ENCODE measurements at places on chromosomes 5 and 9.

- no peak for DNase-seq
These were observed 62.5 kb downstream of the NFIB start for GRCh38 chr9:14251154-14252071.

DNA sequence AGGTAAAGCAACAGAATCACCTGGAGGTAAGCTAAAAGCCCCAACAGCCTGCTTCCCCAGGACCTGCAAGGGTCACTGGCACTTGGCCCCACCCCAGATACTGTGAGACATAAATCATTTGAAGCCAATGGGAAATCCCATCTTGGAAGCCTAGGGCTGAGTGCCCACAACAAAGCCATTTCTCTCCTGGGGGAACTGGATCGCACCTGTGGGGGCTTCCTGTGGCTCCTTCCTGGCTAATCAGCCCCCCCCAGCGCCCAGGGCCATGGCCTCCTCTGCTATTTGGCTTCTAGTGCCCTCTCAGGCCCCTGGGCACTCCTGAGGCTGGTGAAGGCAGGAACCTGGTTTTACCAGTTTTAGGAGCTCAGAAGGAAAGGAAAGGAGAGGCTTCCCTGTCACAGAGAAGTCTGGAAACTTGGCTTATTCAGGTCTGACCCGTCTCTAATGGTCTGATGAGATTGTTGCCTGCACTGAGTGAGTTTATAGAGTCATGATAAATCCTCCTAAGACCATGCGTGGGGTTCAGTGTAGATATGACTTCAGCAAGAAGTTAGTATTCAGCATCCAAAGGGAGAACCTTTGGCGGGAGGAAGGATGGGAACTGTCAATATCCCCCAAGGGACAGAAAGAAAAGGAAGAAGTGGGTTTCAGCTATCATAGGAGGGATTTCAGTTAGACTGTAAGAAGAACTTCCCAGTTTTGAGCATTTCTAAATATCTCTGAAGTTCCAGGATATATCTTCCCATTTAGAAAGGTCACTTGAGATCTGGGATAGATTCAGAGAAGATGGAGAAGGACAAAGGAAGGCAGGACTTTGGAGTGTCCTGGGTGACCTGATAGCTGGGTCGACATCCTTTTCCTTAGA, 1.2 kb downstream of the KCNMB1 start:
- DNase-seq = no peak

GRCh38 chr5:180153099-180153498, 55.9 kb downstream of the RASGEF1C start:
- no peak for DNase-seq

- no peak for DNase-seq
These were observed 84.8 kb downstream of the CFAP77 start for GRCh38 chr9:132494857-132495256.

DNA sequence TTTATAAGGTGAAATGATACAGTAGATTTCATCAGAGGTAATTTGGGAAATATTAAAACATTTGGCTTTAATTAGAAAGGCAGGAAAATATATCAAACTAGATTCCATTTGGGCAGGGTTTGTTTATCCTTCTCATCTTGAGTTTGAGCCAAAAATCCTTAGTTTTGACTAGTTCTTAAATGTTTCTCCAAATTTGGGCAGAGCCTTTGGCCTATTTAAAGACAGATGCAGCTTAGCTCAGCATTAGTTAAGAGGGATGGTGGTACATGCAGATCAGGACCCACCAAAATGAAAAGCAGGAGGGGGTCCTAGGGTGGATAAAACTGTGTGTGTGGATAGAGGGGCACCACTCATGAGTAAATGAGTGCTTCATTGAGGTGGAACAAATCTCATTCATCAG, 20.3 kb upstream of the ARRDC3 start:
- DNase-seq = no peak

DNA sequence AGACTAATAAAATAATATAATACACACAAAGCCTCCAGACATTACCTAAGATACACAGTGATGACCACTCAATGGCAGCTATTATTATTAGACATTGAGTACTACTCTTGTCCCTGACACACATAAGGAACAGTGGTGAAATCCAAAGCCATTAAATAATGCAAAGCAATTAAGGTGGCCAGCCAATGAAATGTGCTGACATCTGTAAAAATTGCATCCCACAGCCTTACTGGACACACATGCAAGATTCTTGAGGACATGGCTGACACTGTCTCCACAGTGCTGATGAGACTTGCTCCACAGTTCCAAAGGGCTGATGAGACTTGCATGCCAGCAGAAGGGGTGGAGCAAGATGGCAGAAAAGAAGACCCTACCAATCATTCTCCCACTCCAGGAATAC, 447.5 kb downstream of the IRX1 start:
- no peak for DNase-seq

GRCh38 chr9:81669041-81669651, 20.2 kb downstream of the TLE1 start:
- DNase-seq = no peak

DNA sequence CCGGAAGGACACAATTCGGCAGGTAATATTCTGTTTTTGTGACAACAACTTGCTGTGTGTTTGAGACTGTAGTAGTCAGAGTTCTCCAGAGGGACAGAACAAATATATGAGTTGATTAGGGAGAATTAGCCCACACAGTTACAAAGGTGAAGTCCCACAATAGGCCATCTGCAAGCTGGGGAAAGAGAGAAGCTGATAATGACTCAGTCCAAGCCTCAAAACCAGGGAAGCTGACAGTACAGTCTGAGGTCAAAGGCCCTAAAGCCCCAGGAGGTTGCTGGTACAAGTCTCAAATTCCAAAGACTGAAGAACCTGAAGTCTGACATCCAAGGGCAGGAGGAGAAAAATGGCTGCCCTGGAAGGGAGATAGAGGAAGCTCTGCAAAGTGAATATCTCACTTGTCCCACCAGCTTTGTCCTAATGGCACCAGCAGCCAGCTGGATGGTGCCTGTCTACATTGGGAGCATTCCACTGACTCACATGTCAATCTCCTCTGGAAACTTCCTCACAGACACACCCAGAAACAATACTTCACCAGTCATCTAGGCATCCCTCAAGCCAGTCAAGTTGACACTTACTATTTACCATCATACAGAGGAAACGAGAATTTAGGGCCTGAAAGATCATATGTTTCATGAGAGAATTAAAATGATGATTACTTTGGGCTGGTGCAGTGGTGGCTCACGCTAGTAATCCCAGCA, 36.3 kb upstream of the CTXN3 start:
- DNase-seq = no peak

GRCh38 chr5:170638454-170639220, 134.8 kb downstream of the KCNIP1 start:
- DNase-seq = peak; percentile 24

DNA sequence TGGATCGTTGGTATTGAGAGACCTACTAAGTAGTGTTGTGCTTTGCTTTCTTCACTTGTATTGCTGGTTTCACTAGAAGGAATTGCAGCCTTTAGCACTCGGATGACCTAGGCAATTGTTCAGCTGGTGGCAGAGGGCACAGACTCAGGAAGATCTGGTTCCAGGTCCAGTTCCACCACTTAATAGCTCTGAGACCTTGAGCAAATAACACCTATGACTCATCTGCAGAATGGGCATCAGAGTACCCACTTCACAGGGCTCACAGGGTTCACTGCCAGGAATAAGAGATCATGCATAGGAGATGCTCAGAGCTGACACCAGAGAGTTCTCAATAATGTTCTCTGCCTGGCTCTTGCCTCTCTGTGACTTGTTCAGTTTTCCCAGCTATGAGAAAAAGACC, 133.6 kb downstream of the SIL1 start:
- DNase-seq = no peak

DNA sequence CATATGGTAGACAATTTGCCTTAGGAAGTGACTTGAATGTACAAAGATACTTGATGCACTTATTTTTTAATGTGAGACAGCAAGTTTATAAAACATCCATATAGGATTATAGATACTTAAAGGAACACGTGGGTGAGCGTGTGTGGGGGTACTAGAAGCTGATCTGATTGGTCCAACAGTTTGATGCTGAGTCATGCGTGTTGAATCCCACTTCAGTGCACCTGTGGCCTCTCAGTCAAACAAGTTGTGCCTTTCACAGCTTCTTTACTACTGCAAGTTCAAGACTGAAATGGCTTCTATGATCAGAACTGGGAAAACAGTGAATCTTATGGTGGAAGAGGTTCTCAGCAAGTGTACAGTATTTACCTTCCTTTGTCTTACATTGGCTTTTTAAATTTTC, 98.9 kb downstream of the MAP1B start:
- no peak for DNase-seq

DNA sequence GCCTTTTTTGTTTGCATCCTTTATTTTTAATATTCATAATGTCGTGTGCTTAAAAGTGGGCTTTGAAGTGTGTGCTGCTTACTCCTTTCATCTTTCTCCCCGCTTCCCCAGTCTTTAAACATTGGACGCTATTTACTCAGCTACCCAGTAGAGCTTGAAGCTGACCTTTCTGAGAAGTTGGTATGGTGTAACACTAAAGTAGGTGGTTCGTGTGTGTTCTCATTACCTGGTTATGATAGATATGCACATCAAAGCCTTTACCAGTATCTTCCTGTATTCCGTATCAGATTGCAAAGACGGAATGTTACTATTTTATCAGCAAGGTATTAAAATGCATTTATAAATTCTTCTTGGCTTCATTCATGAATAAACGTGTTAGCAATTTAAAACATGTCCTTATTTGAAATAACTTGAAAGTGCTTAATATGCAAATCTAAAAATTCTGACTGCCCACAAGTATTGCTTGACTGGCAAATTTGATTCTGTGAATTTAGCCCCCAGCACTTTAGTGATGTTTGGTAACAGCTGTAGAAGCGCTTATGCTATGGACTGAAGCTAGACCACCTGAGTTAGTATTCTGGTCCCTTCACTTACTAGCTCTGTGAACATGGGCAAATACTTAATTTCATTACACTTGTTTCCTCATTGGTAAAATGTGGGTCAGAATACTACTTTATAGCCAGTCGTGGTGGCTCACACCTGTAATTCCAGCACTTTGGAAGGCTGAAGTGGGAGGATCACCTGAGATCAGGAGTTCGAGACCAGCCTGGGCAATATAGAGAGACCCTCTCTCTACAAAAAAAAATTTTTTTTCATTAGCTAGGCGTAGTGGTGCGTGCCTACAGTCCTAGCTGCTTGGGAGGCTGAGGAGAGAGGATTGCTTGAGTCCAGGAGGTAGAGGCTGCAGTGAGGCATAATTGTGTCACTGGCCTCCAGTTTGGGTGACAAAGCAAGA, 1.7 kb downstream of the RRAGA start:
- DNase-seq = no peak

- no peak for DNase-seq
These were observed 32.1 kb upstream of the CLINT1 start for GRCh38 chr5:157890836-157891597.

GRCh38 chr9:113932906-113933584, 56.9 kb downstream of the ZNF618 start:
- no peak for DNase-seq

DNA sequence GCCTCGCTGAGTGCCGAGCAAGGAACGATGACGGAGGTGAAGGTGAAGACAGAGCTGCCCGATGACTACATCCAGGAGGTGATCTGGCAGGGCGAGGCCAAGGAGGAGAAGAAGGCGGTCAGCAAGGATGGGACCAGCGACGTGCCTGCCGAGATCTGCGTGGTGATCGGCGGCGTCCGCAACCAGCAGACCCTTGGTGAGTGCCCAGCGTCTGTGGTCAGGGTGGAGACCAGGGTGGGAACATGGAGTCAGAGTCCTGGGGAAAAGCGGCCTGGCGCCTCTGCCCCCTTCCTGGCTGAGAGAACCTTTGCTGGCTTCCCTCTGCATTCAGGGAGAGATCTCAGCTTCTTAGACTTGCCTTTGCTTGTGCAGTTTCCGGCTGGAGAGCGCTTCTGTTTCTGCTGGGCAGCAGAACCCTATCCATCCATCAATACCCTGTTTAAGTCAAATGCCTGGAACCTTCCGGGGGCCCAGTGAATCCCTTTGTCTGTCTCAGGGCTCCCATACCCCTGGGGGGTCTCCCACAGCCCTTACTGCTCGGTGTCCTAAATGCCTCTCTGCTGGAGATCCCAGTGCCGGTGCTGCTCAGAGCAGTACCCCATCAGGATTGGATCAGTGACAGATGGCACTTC, 89.6 kb downstream of the AMBP start:
- DNase-seq = no peak

DNA sequence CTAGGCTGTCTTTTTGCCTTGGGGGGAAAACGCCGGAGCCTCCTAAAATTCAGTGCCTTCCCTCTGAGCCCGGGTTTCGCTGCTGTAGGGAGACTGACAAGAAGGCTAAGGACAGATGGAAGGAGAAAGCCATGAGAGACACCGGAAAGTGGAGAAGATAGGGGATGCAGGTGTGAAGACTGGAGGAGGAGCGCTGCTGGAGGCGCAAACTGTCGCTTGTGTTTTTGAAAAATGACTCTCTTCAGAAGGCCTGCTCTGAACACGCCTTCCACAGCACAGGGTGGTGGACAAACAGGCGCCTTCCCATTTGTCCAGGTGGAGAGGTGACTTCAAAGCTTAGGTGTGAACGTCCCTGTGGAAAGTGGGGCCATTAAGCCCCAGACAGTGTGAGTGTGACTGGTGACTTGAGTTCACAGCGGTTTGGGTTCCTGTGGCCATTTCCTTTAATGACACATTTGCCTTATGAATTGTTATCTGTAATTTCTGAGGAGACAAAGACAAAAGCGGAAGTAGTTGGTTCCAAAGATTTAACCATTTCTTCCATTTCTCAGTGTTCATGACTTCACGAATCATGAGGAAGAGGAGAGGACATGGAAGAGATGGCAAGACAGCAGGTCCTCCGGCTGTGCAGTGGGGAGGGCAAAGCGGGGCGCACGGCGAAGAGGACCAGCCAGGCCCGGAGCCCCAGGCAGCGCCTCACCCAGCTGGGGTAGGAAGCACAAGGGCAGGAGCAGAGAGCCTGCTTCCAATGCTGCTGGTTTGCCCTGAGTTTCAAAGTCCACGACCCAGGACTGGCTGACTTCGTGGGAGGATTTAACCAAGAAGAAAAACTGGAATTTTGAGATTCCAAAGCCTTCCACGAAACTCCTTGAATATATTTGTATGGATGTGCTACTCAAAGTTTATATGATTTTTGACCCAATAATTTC, 27.8 kb upstream of the SEMA4D start:
- no peak for DNase-seq

DNA sequence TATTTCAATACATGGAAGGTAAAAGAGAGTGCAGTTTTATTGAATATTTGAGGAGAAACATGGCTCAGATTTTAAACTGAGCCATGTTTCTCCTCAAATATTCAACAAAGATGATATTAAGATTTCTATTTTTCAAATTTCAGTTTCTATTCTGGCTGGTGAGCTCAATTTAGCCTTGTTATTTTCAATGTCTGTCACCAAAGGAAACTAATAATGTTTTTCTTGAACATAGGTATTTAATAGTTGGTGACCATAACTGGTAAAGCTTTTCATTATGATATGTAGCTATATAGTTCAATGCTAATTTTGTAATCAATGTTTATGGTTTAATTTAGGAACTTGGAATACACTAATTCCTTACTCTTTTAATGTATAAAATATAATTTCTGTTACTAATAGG, 177.4 kb downstream of the FER start:
- no peak for DNase-seq
